Skin of body (tissue), 3 donors: ENCODE measurements at places on chromosomes 6 and 20.

- peak; percentile 40 for DNase-seq
Measured at GRCh38 chr6:44485601-44486401, 98.3 kb downstream of the CDC5L start.

DNA sequence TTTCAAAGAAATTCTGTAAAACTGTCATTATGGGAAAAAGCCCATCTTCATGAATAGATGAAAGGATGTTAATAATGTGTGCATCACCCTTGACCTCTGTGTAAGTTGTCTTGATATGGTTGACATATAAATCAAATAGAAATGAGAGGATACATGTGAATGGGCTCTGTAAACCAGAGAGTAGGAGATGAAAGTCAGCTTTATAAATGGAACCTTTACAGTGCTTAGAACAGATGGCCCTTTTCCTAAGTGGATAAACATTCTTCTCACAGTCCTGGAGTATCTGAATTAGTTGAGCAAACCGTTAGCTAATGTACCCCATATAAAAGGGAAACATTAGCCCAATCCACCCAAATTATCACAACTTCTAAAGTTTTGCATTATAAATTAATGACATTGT, 57.5 kb downstream of the MYLK4 start:
- DNase-seq: no peak

- DNase-seq: no peak
Measured at GRCh38 chr6:81962198-81962597, 209.7 kb upstream of the TENT5A start.

DNA sequence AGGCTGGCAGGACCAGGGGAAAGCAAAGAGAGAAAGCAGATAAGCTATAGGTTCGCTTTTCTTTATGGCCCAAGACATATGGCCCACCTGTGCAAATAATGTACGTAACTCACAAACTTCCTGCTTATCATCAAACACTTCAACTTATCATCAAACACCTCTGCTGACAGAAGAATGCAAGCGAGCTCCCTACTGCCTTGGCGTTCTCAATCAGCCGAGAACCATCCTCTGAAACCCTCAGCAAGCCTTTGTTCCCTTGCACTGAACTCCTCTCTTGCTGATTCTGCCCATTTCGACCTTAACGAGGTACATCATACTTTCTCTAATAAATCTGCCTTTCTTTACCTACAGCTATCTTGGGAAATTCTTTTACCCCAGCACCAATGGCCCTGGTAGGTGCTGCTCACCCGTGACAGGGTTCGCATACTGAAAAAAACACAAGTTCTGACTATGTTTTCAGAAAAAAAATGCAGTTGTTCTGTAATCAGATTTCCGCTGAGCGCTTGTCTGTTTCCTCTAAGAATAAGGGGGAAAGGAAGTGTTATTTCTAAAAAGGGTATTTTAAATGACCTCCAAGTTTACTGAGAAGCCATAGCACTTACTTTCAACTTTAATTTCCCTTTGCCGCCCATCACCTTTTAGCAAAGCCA, 28.3 kb downstream of the SERPINB6 start:
- no peak for DNase-seq

DNA sequence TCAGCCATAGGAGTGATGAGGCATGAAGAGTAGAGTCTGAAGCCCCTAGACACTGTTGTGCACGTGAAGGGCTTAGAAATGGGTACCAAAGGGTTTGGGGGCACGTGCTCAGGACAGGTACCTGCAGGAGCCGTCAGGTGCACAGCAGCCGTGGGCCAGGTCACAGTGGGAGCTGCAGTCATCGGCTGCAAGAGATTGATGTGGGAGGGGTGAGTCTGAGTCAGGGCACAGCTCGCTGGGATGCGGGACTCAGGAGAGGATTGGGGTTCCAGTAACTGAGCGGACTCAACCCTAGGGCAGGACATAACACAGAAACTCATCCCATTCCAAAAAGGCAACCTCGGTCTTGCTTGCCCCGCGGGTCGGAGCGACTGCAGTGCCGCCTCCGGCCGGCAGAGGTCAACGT, 1.1 kb downstream of the DLK2 start:
- DNase-seq: no peak

DNA sequence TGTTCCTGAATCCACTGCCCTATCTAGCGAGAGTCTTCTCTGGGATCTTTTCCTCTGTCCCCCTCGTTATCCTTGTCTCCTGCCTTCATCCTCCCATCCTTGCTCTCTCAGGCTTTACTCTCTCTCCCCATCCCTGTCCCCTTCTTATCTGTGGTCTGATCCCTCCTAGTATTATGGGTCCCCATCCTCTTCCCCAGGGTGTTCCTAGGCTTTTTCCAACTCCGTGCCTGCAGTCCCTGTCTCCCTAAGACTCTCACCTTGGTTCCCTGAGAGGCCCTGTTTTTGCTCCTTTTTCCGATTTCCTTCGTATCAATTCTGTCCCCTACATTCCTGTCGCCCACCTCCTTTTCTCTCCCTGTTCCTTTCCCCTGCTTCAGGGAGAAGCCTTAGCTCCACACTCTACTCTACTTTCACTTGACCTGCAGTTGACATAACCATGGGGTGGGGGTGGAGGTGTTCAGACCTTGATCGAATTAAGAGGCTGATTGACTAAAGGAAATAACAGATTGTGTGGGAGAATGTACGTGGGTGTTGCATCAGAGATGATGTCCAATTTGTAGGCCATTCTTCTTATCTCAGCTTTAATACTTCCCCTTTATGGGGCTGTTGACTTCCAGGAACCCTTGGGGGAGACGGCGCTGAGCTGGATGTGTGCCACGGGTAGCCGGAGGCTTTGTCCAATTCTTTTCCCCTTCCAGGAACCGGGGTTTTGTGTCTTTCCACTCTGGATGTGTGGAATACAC, 905 bp downstream of the PPARD start:
- no peak for DNase-seq

DNA sequence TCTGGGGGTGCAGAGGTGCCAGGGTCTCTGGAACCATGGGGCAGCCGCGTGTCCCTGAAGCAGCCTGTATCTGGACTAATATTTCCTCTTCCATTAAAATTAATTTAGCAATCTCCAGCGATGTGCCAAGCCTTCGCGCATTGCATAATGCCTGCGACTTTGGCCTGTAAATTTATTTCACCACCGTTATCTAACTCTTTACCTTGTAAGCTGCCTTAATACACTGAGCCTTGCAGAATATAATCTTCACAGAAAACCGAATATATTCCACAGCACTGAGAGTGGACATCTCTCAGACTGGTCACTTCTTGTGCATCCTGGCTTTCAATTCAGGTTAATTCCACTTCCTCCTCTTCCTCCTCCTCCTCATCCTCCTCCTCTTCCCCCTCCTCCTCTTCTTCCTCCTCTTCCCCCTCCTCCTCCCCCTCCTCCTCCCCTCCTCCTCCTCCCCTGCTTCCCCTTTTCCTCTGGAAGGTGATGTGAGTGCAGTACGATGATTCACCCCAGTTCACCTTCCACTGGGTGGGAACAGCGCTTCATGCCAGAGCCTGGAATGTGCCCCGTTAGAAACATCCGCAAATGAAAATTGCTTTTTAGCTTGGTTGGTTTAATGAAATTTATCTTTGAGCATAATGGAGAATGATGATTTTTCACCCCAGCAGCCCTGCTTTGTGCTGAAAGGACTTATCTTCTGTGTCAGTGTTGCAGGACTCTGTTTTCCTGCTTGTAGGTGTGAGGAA, 101.4 kb downstream of the CDH4 start:
- no peak for DNase-seq
